ENCODE measurements at places on chromosomes 16 and 17.
A peak's percentile ranks its signal among the peaks of the same experiment; 100 is the strongest.

- no peak for DNase-seq
Observed at GRCh38 chr16:18942061-18942460, 15.9 kb upstream of the SMG1 start.

GRCh38 chr17:60305141-60305540 lies 86.8 kb downstream of the USP32 start:
- DNase-seq, result peak; percentile 20

- DNase-seq, result no peak
Observed at GRCh38 chr17:33375103-33375502, 82.0 kb upstream of the ASIC2 start.

GRCh38 chr17:72119873-72120641 lies 763 bp upstream of the SOX9 start:
- peak; percentile 82 for DNase-seq

DNA sequence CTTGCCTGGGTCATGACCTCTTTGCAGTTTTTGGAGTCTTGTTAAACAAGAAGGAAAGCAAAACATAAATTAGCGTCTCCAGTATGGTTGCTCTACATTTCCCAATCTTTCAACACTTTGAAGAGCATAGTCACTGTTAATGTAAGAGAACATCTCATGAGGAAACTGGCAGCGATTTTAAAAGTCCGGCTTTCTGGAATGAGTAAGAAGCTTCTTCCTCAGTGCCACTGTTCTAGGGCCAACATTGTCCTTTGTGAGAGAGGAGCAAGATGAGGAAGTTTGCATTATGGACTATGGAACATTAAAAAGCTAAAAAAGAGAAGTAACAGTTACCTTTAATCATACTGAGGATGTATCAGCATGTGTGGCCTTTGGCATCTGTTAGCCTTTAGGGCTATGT lies 73.1 kb downstream of the WNT3 start:
- no peak for DNase-seq

GRCh38 chr16:86449446-86450095 lies 60.8 kb upstream of the FOXF1 start:
- no peak for DNase-seq

DNA sequence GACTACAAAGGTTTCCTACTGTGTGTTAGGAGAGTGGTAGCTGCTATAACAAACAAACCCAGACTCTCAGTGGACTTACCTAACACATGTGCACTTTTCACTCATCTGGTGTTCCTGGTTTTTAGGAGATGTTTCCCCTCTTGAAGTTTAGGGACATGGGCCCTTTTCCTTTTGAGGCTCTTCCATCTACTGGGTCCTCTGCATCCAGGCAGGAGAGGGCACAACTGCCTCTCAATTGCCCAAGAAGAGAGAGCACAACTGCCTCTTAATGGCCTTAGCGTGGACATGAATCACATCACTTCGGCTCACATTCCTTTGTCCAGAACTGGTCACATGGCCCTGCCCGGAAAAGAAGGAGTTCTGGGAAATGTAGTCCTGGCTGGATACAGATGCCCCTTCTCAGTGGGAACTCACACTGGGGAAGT lies 9.8 kb upstream of the TNRC6C start:
- no peak for DNase-seq

- DNase-seq, result no peak
Observed at GRCh38 chr16:89253548-89254287, 36.2 kb downstream of the ZNF778 start.

- DNase-seq, result no peak
Observed at GRCh38 chr17:4204190-4204589, 59.6 kb downstream of the ANKFY1 start.

DNA sequence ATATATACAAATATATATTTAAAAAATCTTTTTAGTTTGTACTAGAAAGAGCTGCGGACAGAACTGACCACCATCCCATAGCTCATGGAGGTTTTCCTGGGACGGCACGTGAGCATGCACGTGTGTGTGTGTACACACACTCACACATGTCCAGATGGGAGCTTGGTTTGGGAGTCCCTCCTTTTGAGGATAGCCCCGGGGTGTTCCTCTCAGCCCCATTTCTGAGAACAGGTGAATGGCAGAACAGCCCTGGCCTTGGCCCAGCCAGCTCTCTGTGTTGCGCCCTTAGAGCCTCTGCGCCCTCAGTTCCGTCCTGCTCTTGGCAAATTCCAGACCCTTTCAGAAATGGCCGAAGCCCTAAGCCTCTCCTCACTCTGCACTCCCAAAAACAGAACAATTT lies 70.1 kb downstream of the AMFR start:
- DNase-seq, result no peak

GRCh38 chr17:1787301-1787902 lies 25.5 kb downstream of the SERPINF1 start:
- no peak for DNase-seq

GRCh38 chr17:18859256-18859655 lies 1.3 kb downstream of the PRPSAP2 start:
- no peak for DNase-seq

DNA sequence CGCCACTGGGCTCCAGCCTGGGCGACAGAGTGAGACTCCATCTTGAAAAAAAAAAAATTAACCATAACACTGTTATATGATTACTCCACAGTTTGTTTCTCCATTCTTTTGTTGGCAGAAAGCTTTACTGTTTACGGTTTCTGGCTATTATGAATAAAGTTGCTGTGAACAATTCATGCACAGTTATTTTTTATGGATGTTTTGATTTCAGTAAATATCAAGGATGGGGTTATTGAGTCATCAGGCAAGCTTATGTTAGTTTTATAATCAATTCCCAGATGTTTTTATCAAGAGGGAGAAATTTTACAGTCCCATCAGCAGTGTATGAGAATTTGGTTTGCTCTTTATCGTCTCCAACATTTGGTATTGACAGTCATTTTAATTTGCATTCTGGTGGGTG lies 67.9 kb downstream of the TAOK1 start:
- DNase-seq, result no peak

DNA sequence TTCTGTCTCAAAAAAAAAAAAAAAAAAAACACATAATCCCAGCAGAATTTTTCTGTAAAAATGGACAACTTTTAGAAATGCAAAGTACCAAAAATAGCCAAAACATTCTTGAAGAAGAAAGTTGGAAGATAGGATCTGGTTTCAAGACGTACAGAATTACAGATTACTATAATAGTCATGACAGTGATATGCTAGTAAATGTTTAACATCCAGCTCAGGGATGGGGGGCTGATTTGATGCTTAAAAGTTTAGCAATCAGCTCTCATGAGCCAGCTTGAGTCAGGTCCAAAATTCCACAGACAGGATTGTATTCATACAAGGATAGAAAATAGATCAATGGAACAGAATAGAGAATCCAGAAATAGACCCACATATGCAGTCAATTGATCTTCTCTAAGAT lies 100.5 kb downstream of the CYB561 start:
- DNase-seq, result no peak

GRCh38 chr17:49051269-49051668 lies 54.1 kb downstream of the IGF2BP1 start:
- DNase-seq, result no peak

DNA sequence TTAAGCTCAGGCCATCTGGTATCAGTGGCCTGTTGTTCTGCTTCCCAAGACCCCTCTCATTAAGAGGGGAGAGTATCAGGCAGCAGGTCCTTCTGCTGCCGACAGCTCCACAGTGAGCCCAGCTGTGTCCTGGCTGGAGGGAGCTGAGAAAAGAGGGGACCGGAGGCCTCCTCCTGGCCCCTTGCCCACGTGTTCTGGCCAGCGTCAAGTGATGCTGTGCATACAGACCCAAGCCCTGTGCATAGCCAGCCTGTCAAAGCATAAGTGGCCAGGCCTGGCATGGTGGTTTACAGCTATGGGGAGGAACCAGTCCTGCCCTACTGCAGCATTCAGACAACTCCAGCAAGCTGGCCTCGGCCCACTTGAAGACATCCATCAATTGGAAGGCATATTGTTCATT lies 48.0 kb downstream of the ABCC6 start:
- no peak for DNase-seq

- no peak for DNase-seq
Observed at GRCh38 chr17:44840936-44841335, 6.7 kb upstream of the HIGD1B start.

GRCh38 chr17:28907709-28908475 lies 5.0 kb upstream of the DHRS13 start:
- DNase-seq, result no peak

- DNase-seq, result no peak
Observed at GRCh38 chr16:56960681-56961281, 969 bp upstream of the CETP start.

DNA sequence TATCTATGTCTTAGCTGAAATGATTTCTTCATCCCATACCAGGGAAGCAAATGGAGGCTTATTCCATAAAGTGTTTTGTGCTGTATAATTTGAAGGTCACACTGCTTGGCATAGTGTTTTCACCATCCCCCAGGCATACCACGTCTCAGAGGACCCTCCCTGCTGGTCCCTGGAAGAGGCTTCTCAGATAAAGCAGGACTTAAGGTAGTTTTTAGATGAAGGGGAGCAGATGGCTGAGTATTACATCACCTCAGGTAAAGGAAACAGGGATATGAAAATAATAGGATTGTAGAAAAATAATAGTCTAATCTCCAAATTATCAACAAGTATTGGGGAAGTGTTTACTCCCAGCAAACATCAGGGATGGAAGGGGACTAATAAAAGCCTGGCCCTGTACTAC lies 7.3 kb upstream of the SMG1 start:
- no peak for DNase-seq

DNA sequence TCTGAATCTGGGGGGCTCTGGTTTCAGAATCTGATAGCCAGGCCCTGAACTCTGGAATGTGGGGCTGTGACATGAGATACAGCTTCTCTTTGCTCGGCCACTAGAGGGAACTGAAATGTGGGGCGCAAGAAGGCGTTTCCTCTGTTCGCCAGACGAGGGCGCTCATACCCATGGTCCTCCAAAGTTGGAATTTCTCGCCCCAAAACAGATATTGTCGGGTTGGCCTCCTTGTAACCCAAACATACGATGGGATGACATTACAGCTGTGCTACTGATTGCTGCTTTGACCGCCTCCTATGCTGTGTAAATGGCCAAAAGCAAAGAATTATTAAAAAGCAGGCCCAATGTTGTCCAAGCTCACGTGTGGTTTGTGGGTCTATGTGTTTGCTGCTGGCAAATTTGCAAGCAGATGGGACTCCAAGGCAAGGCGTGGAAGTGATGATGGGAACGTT lies 13.1 kb upstream of the MSI2 start:
- DNase-seq, result peak; percentile 72

DNA sequence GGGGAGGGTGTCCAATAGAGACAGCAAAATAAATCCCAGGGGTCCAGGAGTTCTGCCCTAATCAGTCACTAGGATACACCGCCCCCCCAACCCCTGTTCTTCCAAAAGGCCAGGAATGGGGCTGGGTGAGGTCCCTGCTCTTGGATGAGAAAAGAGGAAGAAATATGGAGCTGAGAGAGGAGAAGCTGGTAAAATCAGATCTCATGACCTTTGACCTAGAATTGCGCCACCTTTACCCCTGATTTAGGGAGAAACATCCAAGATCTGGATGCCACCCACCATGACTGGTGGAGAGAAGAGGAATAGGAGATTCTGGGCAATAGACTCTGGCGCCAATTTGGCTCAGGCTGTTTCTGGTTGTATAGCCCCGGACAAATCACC lies 707 bp upstream of the CACNB1 start:
- DNase-seq, result no peak

DNA sequence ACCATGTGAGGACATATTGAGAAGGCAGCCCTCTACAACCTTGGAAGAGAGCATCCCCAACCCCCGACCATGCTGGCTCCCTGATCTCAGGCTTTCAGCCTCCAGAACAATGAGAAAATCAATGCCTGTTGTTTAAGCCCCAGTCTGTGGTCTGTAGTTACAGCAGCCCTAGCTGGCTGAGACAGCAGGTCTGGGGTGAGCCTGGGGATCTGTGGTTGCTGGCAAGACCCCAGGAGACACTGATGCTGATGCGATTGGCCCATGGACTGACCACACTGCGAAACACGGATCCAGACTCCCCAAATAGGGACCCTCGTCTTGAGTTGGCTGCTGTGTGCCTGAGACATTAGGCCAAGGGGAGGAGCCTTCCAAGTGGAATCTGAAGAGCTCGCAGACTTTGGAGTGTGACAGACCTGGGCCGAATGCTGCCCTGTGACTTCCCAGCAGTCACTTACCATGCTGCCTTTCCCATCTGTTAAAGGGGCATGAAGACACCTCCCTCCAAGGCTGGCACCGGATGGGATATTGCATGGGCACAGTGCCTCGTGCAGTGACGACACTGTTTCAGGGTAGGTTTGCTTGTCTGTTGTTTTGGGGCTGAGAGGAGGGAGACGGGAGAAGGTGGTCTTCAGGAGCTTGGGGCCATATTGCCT lies 147.8 kb upstream of the RPL38 start:
- DNase-seq, result no peak

- no peak for DNase-seq
Observed at GRCh38 chr17:51585514-51586104, 325.3 kb downstream of the UTP18 start.

- DNase-seq, result no peak
Observed at GRCh38 chr16:73064994-73065545, 17.1 kb upstream of the ZFHX3 start.

GRCh38 chr17:15442311-15443180 lies 24.9 kb downstream of the CDRT4 start:
- DNase-seq, result peak; percentile 16

GRCh38 chr17:66691644-66692420 lies 143.1 kb upstream of the CACNG5 start:
- no peak for DNase-seq

DNA sequence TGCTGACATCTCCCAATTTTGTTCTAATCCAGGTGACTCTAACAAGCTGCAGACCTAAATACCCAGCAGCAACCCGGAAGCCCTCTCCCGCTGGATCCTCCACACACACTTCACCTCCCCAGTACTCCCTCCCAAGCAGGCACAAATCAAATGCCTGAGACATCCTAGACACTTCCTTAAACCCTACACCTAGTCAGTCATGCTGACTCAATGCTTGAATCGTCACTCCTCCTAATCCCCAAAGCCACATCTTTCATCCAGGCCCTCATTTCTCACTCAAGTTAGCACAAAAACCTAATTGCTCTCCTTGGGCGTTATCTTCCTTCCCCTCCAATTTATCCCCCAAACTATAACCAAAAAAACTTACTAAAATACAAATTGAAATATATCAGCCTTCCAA lies 32.7 kb downstream of the CMC2 start:
- no peak for DNase-seq

- no peak for DNase-seq
Observed at GRCh38 chr17:41586863-41587495, at the start of gene KRT14. Gene KRT14 (minus strand): TSS chr17:41586895. CDS start chr17:41586834, 61 bp downstream.

DNA sequence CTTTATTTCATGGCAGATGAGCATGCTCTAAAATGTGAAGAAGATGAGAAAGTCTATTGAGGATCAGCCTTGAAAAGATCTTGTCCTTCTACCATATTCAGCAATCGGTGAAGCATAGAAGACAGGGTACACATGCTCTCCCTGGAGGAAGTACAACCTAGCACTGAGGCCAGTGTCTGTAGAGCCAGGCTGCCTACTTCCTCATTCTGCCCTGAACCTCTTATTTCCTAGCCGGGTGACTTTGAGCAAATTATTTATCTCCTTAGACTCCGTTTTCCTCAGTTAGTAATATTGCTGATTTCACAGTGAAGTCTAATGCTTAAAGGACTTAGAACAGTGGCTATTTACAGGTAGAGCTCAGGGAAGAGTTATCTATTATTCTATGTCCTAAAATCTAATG lies 58.4 kb downstream of the TMEM100 start:
- no peak for DNase-seq

GRCh38 chr17:44930667-44931066 lies 15.4 kb upstream of the GFAP start:
- DNase-seq, result no peak
